HEK293T (cell line): ENCODE measurements at places on chromosomes 4 and X.

- DNase-seq: no peak
These were observed 15.5 kb downstream of the LONRF3 start for GRCh38 chrX:118989886-118990285.

GRCh38 chr4:38310446-38311043 lies 350.3 kb downstream of the PTTG2 start:
- DNase-seq: no peak

DNA sequence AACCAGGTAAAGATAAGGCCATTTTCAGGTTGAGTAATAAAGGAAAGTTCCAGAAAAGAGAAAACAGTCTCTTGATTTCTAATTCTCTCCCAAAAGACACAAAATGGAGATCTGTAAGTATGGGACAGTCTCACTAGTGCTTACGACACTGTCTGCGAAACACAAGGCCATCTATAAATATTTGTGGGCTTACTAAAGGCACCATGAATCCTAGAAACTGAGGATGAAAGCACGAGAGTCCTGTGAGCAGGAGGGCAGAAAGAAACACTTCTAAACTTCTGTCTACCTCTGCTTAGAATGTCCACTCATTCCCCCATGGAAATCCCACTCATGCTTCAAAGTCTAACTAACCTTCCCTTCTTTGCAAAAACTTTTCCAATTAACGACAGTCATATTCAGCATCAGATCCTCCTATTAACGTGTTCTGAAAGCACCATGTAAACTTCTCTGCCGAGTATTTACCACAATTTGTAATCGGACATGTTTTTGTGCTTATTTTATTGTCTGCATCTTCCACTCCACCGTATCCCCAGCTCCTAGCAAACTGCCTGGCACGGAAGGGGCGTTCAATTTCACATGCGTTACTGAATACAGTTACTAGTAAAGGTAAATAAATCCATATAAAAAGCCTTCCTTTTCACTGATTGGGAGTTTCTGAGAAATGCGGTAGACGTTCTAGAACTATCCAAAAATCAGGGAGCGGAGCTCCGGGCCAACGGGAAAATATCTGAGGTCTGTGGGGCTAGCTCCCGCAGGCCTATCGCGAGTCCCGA lies 665 bp downstream of the PSMD10 start:
- DNase-seq: no peak

DNA sequence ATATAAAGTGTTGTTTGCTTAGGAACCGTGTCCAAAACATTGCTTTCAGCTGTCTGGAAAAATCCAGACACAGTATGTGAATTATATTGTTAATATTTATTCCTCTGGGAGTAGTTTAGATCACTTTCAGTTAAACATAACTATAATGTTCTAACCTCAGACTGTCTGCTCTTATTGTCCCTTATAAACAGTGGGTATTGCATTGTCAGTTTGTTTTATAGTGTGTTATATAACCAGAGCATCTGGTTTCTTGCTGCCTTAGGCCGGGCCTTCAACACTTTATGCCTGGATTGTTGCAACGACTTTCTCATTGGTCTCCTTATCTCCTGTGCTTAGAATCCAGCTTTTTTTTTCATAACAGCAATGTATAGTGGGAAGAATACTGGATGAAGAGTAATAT lies 26.4 kb downstream of the ATG4A start:
- no peak for DNase-seq

GRCh38 chr4:101140228-101140627 lies 207.1 kb downstream of the PPP3CA start:
- no peak for DNase-seq

GRCh38 chr4:6464842-6465588 lies 7.4 kb downstream of the PPP2R2C start:
- peak; percentile 50 for DNase-seq

DNA sequence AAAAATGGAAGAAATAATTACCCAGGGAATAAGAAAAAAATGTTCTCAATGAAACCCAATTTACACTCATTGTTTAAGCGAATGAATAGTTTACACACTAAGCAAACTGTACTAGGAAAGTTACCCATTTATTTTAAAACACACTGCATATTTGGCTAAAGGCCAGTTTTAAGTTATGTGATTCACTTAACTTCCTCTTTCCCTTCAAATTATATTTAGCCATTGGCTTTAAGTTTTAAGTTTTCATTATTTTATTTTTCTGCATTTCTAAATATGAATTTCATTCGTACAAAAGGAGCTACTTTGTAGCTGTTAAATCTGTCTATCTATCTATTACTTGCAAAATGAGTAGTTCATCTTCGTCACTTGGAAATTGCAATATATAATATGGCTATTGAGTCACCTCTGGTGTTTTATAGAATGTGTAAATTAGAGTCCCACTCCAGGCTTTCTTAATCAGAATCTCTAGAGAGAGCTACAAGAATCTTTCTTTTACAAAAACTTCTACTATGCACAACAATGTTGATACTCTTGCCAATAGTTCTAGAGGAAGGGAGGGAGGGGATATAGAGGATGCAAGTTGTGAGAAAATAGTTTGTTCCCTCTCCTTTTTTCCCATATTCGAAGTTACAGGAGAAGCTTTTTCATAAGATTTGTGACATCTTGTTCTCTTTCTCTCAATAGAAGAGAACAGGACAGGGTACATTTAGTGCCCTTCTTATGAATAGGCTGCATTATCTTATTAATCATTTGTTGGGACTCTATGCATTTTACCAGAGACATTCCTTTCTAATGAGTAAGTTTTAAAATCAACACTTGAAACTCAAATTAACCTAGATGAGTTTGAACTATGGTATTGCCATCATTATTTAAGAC lies 41.8 kb downstream of the SULT1B1 start:
- no peak for DNase-seq

DNA sequence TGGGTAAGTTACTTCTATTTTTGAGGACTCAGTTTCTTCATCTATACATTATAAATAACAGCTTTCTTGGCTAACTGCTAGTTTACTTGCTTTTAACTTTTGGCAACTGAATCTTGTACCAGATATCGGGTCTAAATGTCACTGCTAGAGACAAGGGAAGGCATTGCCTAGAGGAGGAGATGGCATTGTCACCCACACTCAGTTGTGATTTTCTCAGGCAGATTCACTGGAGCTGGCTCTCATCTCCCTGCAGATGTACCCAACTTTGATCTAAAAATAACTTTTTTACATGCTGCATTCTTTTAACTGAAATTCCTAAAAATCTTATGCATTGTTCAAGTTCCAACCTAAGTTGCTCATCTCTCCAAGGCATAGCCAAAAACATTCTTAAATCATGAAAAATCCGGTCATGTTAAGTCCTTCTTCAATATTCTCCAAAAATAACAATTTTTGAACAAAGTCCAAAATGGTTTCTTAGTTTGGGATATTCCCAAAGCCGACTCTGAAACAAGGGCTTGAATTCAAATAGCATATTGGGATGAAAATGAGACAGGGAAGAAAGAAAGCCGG lies 469.0 kb upstream of the BOD1L1 start:
- no peak for DNase-seq

GRCh38 chrX:136588036-136588435 lies 56.0 kb downstream of the VGLL1 start:
- DNase-seq: no peak

DNA sequence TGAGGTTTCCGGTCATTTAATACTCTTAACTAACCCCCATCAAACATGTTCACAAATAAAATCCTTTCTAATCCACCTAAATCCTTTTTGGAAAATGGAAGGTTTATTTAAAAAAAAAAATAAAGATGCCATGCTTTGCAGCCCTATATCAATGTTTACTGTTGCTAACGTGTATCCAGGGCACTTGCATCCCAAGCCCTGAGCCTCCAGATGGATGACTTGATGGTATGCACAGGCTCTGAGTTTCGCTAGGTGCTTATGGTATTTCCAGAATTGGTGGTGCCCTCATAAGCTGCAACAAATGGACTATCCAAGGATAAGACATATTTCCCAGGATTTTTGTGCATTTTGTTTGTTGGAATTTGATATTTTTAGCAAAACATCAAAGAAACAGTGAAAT lies 257.7 kb downstream of the PRDM5 start:
- DNase-seq: no peak

GRCh38 chr4:14903321-14903720 lies 99.0 kb upstream of the CPEB2 start:
- no peak for DNase-seq

DNA sequence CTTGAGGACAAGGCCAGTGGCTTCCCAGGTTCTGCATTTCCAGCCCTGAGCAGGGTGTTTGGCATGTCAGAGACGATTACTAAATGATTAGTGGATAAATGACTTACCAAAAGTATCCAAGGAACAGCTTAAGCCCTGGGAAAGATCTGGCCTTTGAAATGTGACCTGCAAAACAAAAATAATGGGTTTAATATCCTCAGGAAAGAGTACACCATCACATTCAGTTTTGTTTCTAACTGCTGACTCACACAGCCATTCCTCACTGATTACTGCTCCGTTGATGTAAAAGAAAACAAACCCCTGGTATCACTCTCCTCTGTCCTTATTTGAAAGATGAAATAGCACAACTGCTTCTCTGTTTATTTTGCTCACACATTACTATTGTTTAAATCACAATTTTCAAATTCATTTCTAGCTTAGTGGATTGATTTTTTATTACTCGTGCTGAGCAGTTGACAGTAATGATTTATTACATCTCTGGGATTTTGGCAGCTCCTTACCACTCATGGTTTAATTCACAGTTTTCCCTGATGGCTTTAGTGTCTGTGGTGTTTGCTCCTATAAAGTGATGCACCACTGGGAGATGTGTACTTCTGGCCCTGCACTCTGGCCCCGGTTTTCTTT lies 117.0 kb downstream of the CBLL2 start:
- peak; percentile 16 for DNase-seq

- DNase-seq: no peak
These were observed 45.4 kb upstream of the FTHL17 start for GRCh38 chrX:31117266-31117665.

GRCh38 chr4:8838961-8839431 lies 32.6 kb downstream of the HMX1 start:
- DNase-seq: no peak

GRCh38 chr4:104490770-104491480 lies 3.8 kb downstream of the CXXC4 start:
- peak; percentile 58 for DNase-seq

GRCh38 chr4:8135666-8136065 lies 22.9 kb downstream of the ABLIM2 start:
- DNase-seq: no peak

GRCh38 chr4:184153781-184154180 lies 63.9 kb downstream of the ENPP6 start:
- no peak for DNase-seq

DNA sequence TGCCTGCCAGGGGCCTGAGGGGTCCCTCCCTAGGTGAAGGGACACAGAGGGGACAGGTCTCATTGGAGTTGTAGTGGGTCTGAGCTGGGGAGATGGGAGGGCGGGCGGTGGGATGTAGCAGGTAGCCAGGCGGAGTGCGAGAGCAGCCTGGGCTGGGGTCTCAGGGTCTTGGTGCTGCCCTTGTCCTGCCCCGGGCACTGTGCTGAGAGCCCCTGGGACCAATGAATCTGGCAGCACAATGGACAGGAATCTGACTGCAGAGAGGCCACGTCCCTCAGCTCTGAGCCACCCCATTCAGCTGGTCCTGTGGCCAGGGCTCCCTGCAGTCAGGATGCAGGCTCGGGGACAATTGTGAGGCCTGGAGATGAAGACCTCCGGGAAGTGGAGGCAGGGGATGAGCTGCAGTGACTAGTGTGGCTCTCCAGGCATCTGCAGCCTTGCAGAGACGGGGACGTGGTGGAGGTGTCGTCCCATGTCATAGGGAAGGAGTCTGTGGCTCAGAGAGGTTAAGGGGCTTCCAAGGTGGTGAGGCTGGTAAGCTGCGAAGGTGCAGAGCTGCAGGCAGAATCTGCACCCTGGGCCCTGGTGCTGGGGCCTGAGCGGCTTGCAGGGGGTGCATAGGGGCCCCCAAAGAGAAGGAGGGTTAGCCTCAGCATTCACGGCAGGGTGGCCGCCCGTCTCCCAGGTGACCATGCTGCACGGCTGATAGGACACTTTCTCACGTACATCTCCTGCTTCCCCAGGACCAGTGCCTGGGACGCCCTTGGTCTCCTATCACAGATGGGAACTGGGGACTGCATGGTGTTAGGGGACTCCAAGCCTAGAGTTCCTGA lies 20.6 kb downstream of the NSG1 start:
- DNase-seq: no peak

DNA sequence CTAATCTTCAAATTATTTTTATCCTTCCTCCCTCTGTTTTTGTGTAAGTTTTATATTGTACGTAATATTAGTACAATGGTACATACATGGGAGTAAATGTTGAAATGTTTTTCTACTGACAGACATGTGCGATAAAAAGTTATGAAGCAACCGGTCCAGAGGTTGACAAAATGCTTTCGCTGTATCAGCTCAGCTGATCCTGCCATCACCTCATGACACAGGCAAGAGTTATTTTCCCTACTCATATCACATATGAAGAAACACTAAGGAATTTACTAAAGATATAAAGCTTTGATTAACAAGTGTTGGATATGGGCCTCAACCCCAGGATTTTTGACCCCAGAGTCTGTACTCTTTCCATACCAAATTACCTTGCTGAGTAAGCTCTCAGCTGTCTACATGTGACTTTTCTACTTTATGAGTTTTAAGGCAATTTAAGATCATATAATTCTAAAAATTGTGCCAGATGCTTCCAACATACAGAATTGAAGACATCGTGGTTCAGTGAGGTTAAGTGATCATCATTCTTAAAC lies 50.0 kb downstream of the CLCN5 start:
- DNase-seq: no peak

DNA sequence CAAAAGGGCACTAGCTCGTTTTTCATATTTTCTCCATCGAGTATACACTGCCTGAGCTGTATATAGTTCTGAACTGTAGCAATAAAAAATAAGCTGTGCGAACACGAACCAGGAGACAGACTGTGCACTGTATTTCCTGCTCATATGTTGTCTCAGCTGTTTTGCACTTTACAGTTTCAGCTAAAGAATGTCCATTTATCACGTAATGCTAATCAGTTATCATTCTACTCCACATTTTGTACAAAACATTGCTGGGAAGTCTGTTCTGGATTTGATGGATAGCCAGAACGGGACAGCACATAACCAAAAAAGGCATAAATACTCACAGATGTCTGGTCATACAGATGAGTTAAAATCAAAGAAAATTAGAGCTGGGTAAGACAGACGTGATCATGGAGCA lies 315.5 kb upstream of the ADGRL3 start:
- no peak for DNase-seq

DNA sequence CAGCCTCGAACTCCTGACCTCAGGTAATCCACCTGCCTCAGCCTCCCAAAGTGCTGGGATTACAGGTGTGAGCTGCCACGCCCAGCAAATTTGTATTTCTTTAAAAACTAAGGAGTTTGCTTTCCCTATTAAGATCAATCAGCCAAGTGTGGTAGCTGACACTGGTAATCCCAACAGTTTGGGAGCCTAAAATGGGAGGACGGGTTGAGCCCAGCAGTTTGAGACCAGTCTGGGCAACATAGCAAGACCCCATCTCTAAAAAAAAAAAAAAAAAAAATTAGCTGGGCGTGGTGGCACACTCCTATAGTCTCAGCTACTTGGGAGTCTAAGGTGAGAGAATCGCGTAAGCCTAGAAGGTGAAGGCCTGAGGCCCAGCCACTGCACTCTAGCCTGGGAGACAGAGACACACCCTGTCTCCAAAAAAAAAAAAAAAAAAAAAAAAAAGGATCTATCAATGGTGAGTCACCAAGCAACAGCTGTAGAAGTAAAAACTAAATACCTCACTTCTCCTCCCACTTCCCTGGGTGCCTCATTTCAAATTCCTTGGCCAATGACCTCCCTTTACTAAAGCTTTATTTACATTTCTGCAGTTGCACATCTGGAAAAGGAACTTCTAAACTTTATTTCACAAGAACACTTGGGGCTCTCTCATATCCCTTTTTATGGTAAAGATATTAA lies 54.5 kb downstream of the LDB2 start:
- no peak for DNase-seq
